ENCODE measurements at places on chromosomes 2 and 18. TPM values are rescaled to one million over a fixed set of nuclear protein-coding genes. Genes with fewer than 3 reads are reported as not detected.

CAVIN2 gene
- total RNA-seq = 15.8 TPM

GRCh38 chr18:13376841-13377351 is 158.3 kb downstream of the LDLRAD4 start:
- no peak for DNase-seq

TMEM163 gene
- total RNA-seq = 27.5 TPM

TUBB8B gene
- not detected for total RNA-seq

- DNase-seq = no peak
Measured at GRCh38 chr2:232027530-232027929, 66.0 kb downstream of the DIS3L2 start.

GPR75 gene
- total RNA-seq = 2.1 TPM

DNA sequence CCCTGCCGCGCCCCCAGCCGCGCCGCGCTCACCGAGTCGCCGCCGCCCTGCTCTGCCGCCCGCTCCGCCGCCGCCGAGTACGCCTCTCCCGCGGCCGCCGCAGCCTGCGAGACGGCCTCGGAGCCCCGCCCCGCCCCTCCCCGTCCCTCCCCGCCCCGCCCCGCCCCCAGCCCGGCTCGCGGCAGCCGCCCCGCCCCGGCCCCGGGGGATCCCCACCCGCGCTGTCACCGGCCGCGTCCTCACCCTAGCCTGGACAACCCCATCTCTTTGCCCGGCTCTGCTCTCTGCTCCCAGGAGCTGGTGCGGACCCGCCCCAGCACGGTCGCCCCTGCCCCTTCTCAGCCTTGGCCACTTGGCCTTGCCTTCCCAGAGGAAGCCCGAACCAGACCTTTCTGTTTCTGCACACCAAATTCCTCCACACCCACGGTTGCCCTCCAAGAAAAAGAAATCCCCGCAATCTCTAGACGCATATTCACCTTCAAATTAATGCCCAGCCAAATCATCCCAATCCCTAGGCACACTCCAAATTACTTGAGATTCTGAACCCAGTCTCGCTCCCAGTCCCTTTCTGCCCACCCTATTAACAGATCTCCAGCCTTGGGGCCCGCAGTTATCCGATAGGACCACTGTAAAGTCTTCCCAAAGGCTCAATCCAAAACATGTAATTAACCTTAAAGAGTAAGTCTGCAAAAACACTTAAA is at the start of gene CYRIA:
CYRIA (minus strand) TSS at position 87 of the 701 bp plus-strand sequence. CDS start 77,715 bp downstream, outside the sequence.
- peak; percentile 60 for DNase-seq

- no peak for DNase-seq
Measured at GRCh38 chr18:52764316-52764715, 424.3 kb downstream of the DCC start.

- peak; percentile 89 for DNase-seq
Measured at GRCh38 chr2:119216994-119217393, 6.6 kb upstream of the STEAP3 start.

GRCh38 chr2:54271189-54271588 is 15.2 kb upstream of the TSPYL6 start:
- no peak for DNase-seq

LIMS4 gene
- 8.3 TPM for total RNA-seq

IL1F10 gene
- total RNA-seq = not detected

DNA sequence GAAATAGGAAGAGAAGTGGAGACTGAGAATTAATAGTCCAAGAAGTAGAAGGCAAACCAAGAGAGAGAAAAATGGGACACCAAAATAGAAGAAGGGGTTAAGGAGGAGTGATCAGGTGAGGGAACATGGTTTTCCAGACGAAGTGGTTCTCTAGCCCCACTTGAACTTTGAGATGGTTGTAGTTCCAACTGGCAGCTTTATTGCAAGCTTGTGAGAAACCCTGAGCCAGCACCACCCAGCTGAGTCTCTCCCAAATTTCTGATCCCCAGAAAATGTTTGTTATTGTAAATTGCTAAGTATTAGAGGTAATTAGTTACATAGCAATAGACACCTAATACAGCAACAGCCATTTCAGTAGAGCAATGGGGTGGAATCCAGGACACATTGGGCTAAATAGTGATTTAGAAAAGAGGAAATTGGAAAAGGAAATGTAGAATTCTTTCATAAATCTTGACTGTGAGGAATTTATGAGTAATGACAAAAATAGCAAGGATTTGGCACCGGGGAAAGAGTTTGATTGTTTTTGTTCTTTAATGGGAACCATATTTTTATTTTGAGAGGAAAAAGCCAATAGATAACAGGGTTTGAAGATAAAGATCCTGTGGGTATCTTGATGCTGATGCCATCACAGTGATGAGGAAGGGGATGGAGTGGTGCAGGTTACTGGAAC is 62.1 kb upstream of the XDH start:
- no peak for DNase-seq

DNA sequence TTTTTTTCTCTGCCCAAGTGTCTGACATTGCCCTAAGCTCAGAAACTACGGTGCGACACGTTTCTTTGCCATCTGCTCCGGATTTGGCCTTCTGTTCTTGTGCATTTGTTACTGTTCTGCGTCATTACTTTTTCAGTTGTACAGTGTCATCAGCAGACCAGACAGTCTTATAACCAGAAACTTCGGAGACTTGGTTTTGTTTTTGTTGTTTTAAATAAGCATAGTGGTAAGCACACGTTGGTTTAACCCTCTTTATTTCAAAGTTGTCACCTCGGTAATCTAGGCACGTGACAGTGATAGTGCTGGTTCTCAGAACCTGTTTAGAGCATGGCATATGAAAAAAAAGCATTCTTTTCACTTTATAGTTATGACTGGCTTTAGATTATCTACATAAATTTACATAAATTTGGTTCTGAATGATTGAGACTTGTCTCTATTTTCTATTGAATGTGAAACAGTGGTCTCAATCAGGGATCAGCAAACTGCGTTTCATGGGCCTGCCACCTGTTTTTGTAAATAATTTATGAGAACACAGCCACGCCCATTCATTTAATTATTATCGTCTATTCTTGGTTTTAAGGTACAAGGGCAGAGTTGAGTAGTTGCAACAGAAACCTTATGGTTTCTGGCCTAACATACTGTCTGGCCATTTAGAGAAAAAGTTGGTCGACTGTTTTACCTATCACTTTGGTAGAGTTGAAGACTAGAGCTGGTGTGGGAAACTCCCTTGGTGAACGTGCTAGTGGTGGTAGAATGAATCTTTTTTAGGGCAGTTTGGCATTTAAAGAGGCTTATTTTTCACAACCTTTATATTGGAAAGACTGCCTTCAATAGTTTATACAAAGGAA is 106.5 kb downstream of the ZNF532 start:
- DNase-seq = no peak

GRCh38 chr2:168552450-168552856 is 96.4 kb downstream of the CERS6 start:
- DNase-seq = no peak

PIEZO2 gene
- 0.33 TPM for total RNA-seq

LIMS3 gene
- total RNA-seq = 4.9 TPM

- DNase-seq = peak; percentile 20
Measured at GRCh38 chr18:63578357-63578958, 8.7 kb upstream of the SERPINB13 start.

SNORC gene
- total RNA-seq = not detected

DYNAP gene
- not detected for total RNA-seq

POLR1A gene
- total RNA-seq = 36.6 TPM

TMEM200C gene
- total RNA-seq = not detected

TOGARAM2 gene
- total RNA-seq = 0.26 TPM

SRD5A2 gene
- total RNA-seq = not detected

- DNase-seq = no peak
Measured at GRCh38 chr2:160132761-160133160, 67.3 kb downstream of the ITGB6 start.

POTEJ gene
- total RNA-seq = not detected

MLPH gene
- total RNA-seq = 30.3 TPM

- DNase-seq = no peak
Measured at GRCh38 chr2:235063471-235063961, 111.7 kb downstream of the SH3BP4 start.

GRCh38 chr18:24910221-24910620 is 441.7 kb downstream of the ZNF521 start:
- DNase-seq = no peak

DNA sequence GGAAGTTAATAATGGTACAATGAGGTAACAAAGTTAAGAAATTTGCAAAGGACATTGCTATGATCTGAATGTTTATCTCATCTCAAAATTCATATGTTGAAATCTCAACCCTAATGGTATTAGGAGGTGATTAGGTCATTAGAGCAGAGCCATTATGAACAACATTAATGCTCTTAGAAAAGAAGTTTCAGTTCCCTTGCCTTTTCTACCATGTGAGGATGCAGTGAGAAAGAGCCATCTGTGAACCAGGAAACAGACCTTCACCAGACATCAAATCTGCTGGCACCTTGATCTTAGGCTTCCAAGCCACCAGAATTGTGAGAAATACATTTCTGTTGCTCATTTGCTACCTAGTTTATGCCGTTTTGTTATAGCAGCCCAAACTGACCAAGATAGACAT is 757.6 kb downstream of the NR4A2 start:
- DNase-seq = no peak

- DNase-seq = no peak
Measured at GRCh38 chr2:99726691-99727090, 236.9 kb upstream of the REV1 start.

- no peak for DNase-seq
Measured at GRCh38 chr2:111662771-111663470, 221.1 kb downstream of the ANAPC1 start.

RGPD4 gene
- total RNA-seq = not detected

CENPO gene
- 2.6 TPM for total RNA-seq

GRCh38 chr2:112626604-112627059 is 19.1 kb upstream of the SLC20A1 start:
- DNase-seq = peak; percentile 51
